MG63 (cell line): ENCODE measurements at places on chromosomes 16 and 17. TPM values are rescaled to one million over a fixed set of nuclear protein-coding genes. Genes with fewer than 3 reads are reported as not detected.

Gene ALDH3A1
- total RNA-seq = 240 and 395 TPM in 2 replicates

Gene ZNF771
- total RNA-seq = 13.1 and 28.5 TPM in 2 replicates

Gene ZSCAN10
- not detected in 2 replicates for total RNA-seq

Gene SEPTIN12
- not detected in 2 replicates for total RNA-seq

Gene GRB2
- total RNA-seq = 110 and 134 TPM in 2 replicates

Gene TBX2
- 1.8 and 8.3 TPM in 2 replicates for total RNA-seq

Gene HCRT
- not detected in 2 replicates for total RNA-seq

Gene SP6
- not detected in 2 replicates for total RNA-seq

Gene TBC1D3E
- total RNA-seq = not detected in 2 replicates

Gene IGFALS
- total RNA-seq = not detected in 2 replicates
